ENCODE measurements at places on chromosomes 1 and 21.

DNA sequence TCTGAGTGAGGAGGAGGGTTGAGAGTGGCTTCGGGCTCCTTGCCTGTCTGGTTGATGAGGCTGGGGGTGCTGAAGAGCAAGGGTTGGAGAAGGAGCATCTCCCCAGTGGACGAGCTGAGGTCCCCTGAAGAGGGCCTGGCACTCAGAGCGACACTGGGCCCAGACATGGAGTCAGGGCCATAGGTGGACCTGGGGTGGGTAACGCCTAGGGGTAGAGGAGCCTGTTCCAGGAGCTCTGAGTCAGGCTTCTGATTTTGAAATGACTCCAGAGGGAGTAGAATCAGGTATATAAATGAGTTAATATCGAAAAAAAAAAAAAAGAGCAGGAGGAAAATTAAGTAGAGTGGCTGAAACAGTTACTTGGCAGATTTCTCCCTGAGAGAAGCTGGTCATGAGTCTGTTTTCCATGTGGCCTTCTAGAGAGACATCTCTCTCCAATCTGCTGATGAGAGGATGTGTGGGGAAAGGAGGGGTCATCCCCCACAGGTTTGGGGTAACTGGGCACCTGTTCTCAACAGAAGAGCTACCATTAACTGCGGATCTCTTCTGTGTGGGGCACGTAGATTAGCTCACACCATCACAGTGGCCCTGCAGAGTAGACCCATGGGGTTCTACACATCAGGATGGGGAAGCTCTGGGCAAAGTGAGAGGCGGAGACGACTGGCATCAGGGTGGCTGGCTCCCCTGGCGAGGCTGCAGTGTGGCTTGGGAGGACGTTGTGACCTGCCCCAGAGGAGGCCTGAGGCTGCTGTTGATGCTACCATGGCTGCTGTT, 115.5 kb downstream of the DHRS3 start:
- DNase-seq = no peak

- no peak for DNase-seq
These were observed 46.1 kb upstream of the ARHGAP29 start for GRCh38 chr1:94283462-94283861.

- DNase-seq = no peak
These were observed 53.5 kb downstream of the S1PR1 start for GRCh38 chr1:101290119-101290921.

- DNase-seq = no peak
These were observed 27.9 kb downstream of the PIK3C2B start for GRCh38 chr1:204466416-204467405.

DNA sequence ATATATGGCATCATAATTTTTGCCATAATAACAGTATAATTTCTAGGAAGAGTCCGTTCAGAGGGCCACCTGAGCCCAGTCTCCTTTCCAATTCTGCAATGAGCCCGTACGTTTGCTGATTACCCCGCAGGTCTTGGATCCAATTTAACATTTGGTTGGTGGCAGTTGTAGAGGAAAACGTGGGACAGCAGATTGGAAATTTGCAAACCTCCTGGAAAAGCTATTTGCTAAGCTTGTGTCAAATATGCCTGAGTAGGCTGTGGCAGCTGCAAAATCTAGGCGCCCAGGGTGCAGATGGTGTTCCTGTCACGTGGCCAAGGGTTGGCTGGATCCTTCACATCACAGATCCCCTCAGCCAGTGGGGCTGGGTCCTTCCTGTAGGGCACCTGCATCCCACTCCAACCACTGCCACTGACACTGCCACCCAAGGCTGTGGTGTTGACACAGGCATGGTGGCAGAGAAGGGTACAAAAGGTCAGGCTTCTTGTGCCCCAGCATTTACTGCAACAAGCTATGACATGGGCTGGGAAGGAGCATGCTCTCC, 174.8 kb upstream of the SYT6 start:
- no peak for DNase-seq

DNA sequence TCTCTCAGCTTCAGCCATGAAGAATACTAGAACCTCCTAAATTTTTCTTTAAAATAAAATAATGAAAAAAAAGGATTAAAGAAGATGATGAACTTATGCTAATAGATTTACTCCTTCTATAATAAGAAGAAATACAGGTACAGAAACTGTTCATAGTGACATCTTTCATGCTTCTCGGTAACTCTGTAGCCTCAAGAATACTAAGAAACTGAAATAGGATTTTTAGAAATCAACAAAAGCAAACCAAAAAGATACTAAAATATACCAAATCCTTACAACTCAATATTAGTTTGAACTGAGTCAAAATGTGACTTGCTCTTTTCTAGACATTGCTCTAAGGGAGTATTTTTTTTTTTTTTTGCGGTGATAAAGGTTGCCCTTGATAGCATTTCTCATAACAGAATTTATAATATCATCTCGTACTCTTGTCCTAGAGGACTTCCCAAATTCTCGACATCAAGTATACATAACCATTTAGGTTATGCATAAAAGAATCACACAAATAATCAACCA, 42.8 kb downstream of the ZZZ3 start:
- no peak for DNase-seq

DNA sequence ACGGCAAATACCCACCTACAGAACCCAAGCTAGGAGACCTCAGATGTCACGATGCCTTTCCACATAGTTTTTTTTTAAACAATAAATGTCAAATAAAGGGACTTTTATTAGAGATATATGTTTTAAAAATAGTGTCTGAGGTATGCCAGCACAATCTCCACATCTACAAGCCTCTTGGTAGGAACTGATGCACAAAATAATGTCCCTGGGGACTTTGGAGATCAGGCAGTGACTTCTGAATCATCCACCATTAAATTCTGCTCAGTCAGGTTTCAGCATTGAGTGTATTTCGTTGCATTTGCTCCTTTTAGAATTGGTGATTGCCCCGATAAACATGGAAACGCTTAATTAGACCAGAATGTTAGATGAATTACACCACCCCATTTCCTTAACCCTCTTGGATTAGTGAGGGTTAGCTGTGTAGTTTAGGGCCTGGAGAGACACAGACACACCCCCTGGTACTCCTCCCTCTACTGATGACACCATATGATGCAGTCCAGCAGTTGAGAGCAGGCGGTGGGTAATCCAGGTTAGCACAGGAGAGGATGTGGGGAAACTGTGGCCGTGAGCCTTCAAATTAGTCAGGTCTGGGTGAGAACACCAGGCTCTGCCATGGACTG, 33.6 kb downstream of the LGR6 start:
- no peak for DNase-seq

Data from GM10248 (cell line).